ENCODE measurements at places on chromosomes 6 and 20.
A peak's percentile ranks its signal among the peaks of the same experiment; 100 is the strongest.

DNA sequence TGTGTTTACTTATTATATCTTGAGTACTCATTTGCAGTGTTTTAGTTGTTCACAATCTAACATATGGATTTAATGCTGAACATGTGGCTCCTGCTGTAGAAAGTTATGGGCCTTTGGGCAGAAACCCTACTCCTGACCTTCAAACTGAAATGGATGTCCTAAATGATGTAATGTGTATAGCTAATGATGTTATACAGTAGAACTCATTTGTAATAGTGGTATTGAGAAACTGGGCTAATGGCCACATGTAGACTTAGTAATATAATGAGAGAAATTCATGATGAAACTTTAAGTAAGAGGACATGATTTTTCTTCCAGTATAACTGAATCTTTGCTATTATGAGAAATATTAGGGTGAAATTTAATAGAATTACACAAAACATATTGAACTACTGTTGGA lies 121.3 kb upstream of the PTPRK start:
- DNase-seq, result no peak

GRCh38 chr20:52493171-52493721 lies 301.7 kb upstream of the ZFP64 start:
- peak; percentile 89 for DNase-seq

DNA sequence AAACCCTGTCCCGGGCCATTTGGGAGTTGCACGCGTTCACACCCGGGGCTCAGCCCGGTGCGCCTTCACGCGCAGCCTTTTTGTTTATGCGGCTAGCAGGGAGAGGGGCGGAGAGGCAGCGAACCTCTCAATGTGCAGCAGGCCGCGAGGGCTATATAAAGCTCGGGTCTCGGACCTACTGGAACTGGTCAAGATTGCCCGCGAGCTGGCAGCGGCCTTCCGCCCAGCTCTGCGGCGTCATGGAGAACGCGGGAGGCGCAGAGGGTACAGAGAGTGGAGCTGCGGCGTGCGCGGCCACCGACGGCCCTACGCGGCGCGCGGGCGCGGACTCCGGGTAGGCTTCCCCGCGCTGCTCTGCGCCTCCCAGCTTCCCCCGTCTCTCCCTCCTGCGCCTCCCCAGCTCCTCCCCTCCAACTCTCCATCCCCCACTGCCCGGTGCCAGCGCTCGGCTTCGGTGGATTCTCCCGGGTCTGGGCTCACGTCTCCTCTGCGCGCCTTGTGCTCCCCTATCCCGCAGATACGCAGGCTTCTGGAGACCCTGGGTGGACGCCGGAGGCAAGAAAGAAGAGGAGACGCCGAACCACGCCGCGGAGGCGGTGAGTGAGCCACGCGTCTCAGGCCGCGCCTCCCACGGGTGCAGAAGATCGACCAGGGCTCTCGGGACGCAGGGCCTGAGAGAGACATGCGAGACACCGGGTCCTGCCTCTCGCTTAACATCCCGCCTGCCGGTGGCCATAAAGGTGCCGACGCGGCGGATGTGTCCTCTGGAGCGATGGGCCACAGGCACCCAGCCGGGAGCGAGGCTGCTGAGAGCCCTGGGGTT lies at the start of gene RIPPLY2:
TSS of gene RIPPLY2 (plus strand) at position 183 of the 823 bp plus-strand sequence. CDS start at position 240, 57 bp downstream.
- peak; percentile 28 for DNase-seq

DNA sequence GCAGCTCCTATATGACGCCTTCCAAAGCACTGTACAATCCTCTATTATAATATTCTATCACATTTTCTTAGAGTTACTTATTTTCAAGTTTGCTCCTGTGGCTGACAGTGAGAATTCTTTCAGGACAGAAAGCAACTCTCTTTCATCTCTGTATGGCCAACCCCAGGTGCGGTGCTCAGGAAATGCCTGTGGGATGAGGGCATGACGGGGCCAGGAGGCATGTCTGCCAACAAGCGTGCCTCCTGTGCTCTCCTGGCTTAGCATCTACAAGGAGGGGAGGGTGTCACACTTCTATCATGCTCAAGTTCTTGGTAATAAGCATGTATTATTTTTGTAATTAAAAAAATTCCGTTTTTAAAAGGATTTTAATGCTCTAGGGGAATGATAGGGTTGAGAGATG lies 11.4 kb downstream of the MRPL14 start:
- no peak for DNase-seq

Measured in NCI-H2029 treated with DMSO at 0.1 percent for 48 hours (cell line).